Hematopoietic multipotent progenitor cell treated with erythropoietin and hydrocortisone succinate and interleukin-3 and kit ligand, for 4 days (in vitro differentiated cells): ENCODE measurements at places on chromosomes 12 and 14.

GRCh38 chr14:56044196-56044595 lies 74.0 kb upstream of the PELI2 start:
- DNase-seq, result no peak

DNA sequence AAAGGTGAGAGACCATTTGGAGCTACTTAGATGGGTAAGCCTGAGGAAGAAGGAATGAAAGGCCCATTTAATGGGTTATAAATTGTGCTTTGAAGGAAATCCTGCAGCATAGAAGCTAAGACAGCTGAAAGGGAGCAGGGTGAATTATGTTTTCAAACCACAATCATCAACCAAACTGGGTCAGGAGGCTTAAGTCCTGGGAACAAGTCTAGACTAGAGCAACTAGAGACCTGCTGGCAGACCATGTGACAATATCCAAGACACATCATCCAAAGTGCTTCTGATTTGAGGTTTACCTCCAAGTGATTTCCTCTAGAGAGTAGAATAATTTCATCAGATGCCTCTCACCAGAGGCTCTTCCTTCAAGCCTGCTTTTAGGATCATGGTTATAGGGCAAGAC lies 53.7 kb downstream of the MAP3K9 start:
- no peak for DNase-seq

DNA sequence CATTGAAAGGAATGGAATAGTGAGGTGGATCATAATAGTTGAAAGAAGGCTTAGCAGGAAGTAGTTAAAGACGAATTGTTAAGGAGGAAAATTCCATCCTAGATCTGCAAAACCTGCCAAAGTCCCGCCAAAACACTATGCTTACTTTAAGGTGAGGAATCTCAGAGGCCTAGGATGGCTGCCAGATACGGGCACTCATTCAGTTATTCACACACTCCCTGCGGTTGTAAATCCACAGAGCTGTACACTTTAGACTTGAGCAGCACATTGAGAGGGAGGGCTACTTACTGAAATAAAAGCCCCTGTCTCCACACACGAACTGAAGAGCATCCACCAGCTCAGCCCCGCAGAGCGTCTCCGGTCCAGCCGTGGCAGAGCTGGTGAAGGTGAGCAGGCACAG lies 5.0 kb downstream of the IGF1 start:
- DNase-seq, result no peak

- DNase-seq, result no peak
These were observed 558.5 kb downstream of the TMTC2 start for GRCh38 chr12:83245156-83245555.

GRCh38 chr12:20627001-20627588 lies 68.0 kb upstream of the SLCO1C1 start:
- DNase-seq, result peak; percentile 5

DNA sequence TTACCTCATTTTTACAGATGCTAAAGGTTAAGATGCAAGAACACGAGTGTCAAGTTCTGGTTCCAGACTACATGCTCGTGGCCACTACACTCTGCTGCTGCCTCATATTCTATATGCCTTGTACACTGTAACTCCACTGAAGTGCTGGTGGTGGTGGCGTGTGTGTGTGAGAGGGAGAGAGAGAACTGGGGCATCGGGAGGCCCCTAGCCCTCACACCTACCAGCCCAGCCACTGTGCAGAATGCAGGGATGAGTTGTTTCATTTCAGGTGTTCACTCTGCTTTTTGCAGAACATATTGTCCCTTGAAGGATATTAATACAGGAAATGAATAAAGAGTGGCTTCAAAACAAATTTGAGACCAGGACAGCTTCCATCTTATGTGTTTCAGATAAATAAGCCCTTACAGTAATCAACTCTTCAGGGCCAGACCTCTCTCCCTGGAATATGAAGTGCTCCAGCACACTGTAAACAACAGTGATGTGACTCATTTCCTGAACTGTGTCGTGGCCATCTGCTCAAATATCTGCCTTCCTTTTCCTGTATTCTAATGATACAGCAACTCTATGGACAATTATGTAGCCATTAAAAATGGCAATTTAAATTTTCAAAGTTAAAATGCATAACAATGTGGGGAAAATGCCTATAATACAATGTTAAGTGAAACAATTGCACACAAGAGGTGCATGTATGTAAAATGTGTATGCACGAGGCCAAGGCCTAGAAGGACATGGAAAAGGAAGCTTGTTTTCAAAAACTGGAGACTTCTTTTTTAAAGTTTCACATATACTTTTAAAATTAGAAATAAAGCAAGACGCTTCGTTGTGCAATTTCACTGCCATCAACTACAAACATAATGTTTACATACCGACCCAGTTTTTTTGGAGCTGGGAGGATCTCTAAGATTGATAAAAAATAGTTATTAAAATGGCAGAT lies 215.4 kb downstream of the PELI2 start:
- peak; percentile 64 for DNase-seq

DNA sequence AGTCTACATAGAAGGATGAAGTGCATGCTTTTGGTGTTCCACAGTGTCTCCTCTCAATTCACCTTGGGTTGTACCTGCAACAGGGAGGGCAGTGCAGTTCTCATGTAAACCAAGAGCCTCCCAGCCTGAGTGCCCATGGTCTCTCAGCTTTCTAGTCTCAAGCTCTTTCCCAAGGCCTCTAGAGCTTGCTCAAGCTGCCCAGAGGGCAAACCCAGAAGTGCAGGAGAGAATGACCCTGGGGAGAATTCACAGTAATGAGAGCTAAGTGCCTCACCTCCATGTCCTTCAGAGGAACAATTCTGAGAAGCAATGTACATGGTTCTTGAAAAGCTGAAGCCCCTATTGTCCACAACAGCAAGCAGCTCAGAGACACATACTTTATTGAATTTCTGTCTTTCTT lies 180.5 kb downstream of the BCAT1 start:
- DNase-seq, result no peak

- no peak for DNase-seq
These were observed 5.8 kb downstream of the SLC22A17 start for GRCh38 chr14:23346693-23347405.

- DNase-seq, result peak; percentile 21
These were observed 45.9 kb downstream of the GPR135 start for GRCh38 chr14:59419303-59419702.

DNA sequence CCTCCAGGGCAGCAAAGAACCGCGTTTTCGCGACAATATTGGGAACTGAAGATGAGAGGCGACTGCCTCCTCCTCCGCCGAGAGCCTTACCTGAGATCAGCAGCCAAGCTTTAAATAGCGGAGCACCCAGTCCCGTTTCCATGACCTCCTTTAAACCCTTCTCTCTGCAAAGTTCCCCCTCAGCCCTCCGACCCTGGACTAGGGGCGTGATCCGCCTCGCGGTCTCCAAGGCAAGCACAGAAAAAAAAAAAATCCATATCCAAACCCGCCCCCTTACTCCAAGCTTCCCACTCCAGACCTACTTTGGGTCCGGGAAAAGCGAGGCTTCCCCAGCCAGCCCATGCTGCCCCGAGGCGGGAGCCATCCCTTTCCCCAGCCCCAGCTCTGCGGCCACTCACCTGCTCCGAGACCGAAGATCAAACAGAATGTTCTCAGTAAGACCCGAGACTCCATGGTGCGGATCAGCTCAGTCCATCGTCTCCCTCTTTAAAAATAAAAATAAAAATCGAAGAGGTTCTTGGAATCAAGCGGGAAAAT lies 630 bp downstream of the NELL2 start:
- DNase-seq, result no peak
